ENCODE measurements at places on chromosomes 3 and 15.

DNA sequence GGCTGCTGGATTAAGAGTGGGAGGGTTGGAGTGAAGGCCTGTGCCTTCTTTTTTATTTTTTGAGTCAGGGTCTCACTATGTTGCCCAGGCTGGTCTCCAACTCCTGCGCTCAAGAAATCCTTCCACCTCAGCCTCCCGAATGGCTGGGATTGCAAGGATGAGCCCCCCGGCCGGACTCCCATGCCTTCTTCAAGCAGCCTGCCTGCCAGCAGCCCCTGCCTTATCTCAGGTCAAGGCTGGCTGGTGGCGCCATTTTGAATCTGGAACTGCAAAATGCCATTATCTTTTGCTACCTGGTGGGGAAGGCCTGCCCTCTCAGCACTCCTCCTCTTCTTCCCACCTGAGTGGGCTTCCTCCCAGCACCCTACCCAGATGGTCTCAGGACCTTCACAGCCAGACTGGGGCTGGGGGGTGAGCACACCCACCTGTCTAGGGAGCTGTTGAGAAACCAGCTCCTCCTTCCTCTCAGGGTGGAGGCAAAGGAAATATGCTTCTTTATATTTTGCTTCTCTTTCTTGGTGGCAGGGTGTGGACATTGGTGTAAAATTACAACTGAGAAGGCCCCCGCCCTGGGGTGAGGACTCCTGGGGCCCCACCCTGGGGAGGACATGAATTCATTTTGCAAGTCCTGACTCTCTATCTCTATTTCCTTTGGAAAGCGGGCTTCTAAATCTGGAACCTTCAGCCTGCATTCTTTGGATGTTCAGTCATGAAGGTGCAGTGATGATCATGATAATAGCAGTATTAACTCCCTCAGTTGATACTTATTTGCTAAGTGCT is 7.7 kb upstream of the FLNB start:
- no peak for DNase-seq

- DNase-seq: no peak
Measured at GRCh38 chr15:66803182-66803729, 101.2 kb downstream of the SMAD6 start.

DNA sequence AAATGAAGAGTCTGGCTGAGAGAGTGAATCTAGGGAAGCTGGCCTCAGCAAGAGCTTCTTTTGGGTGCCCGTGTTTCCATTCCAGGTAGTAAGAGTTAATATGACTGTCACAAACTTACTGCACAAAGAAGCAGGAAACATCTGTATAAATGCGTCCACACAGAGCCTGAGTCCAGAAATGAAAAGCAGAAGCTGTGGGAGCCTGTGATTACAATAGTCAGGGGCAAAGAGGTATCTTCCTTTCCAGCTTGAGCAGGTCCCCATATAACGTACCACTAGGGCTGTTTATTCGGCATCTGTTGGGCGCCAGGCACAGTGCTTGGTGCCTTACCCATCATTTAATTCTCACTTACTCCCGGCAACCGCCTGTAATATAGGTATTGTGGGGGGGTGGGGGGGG is 40.5 kb upstream of the B3GNT5 start:
- DNase-seq: no peak

DNA sequence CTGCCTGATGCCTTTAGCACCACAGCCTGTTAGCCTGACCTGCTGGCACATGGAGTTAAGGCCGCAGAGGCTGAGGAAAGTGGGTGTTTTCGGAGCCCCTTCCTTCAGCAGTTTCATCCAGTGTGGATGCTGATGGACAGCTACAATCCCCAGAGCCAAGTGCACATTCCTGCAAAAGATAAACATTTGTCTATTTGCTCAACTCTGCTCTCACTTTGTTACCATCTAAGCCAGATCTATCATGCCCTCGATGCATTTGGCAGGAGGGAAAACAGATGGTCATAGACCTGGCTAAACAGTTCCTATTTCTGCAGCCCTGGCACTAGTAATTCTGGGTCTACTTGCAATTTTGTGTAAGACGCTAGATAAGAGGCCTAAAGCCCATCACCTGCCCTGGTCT is 312.9 kb upstream of the RASGRP1 start:
- DNase-seq: no peak

DNA sequence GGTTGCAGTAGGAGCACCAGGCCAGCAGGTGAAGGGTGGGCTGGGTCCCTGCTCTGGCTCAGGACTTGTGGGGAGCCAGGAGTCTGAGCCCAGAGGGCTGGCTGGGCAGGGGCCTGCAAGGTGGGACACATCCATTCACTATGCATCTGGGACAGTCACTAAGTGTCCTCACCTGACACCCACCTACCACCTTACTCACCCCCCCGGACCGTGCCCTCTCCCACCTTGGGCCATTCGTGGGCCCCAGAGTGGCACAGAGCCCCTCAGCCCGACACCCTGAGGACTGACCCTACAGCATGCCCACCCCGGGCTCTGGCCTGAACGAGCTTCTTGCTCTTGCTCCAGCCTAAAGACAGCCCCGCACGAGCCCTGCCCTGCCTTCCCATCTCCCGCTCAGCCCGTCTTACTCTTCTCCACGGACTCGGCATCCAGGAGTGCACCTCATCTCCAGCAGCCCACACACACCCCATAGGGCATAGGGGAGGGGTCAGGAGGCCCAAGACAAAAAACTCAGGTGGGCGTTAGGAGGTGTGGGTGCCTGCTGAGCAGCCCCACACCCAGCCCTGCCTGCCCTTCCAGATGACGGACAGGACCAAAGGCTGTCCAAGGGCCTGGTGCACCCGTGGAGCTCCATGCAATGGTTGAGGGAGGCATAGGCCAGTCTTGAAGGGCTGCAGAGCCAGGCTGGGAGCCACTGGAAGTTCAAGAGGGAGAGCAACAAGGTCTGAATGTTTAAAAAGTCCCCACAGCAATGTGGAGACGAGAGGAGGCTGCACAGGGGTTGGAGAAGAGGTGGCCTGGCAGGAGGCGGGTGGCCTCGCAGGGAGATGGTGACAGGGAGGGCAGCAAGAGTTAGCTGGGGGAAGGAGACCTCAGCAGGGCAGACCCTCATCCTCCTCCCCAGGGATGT is 27.0 kb downstream of the PTH1R start:
- DNase-seq: no peak

- DNase-seq: no peak
Measured at GRCh38 chr15:77504306-77504705, 83.6 kb downstream of the HMG20A start.

GRCh38 chr15:35293353-35294130 is 208.4 kb upstream of the NANOGP8 start:
- no peak for DNase-seq

DNA sequence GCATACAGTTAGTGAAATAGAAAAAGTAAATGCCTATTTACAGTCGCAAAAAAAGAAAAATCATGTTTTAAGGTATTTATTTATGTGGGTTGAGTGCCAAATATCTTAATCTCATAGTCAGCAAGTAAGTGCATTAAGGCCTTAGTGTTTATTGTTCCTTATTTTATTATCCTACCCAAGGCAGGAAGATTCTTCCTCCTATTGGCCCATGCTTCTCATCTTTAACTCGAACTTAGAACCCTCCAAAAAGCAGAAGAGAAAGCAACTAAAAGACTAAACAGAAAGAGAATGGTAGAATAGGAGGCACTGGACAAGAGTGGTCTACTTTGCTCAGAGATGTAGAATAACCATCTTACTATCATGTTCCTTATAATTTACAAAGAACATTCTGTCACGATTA is 7.5 kb downstream of the RFX7 start:
- DNase-seq: no peak

DNA sequence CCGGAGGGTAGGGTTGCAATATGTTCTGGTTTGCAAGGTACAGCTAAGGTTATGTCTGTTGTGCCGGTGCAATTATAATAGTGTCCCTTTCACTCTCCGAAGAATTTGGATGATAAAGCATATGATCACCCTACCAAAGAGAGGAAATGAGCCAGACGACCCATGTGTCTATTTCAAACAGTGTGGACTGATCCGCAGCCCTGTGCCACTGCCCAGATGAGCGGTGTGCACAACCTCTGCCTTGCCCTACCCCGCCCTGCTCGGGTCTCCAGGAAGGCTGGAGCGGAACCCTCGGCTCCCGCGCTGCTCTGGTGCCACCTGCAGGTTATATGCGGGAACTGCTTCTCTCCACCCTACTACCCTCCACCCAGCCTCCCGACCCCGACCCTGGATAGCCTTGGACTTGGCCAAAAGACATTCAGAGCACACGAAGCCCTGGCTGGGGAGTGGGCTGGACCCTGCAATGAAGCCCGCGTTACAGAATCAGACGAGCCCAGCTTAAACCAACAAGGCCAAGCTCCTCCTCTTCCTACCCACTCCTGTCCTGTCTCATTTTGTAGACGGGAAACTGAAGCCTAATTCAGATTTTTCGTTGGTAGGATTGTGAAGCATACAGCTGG is 68.4 kb upstream of the CHRNB4 start:
- DNase-seq: peak; percentile 50

Measured in stimulated activated CD4-positive, alpha-beta T cell treated with anti-CD3 and anti-CD28 coated beads, Interleukin-15, amount 100 ng/mL, for 48 hours (primary cell).